ENCODE measurements at places on chromosomes 5 and 9.

GRCh38 chr5:73328640-73329039 is 119.9 kb downstream of the FOXD1 start:
- no peaks in the 10 kb centered on the region for H3K27me3 ChIP-seq
- H3K27ac ChIP-seq = no peak overlapping the region
- no peak overlapping the region for H3K4me3 ChIP-seq

GRCh38 chr9:120735415-120736126 is 21.3 kb upstream of the MEGF9 start:
- no peak for DNase-seq
- peaks cover 13% of the 10 kb centered on the region for H3K4me1 ChIP-seq
- H3K27me3 ChIP-seq = peaks cover 7% of the 10 kb centered on the region
- H3K36me3 ChIP-seq = no peaks in the 10 kb centered on the region
- H3K4me3 ChIP-seq = no peak overlapping the region

GRCh38 chr5:103847060-103847459 is 284.5 kb upstream of the NUDT12 start:
- peaks cover 11% of the 10 kb centered on the region for H3K4me1 ChIP-seq
- DNase-seq = peak; percentile 38
- H3K4me3 ChIP-seq = no peak overlapping the region
- H3K27ac ChIP-seq = no peak overlapping the region
- H3K27me3 ChIP-seq = no peaks in the 10 kb centered on the region
- H3K36me3 ChIP-seq = no peaks in the 10 kb centered on the region

DNA sequence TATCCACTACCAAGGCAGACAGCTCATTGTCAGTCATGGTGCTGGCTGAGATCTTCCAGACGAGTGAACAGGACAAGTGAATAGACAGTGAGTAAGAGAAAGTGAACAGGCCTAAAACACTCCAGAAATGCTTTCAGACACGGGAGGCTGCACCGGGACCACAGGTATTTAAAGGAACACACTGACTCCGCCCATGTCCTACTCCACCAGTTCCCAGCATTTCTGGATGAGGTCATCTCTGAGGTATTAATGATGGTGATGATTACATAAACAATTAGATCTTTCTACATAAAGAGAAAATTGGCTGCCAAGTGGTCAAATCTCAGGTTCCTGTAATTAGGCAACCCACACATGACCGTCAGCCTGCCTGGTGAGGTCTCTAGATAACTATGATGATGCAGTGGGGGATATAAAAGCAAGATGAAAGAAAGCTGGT is at the start of gene ACTBL2:
Gene ACTBL2, minus strand, starts transcription at position 141 of the 436 bp plus-strand sequence. Its CDS starts 104 bp downstream, at position 37.
- H3K4me3 ChIP-seq = no peak within 1 kb of the TSS
- no peaks in the 10 kb centered on the region for H3K36me3 ChIP-seq
- no peaks in the 10 kb centered on the region for H3K27me3 ChIP-seq
- DNase-seq = peak; percentile 94
- H3K4me1 ChIP-seq = peaks cover 3% of the 10 kb centered on the region
- H3K27ac ChIP-seq = peak within 1 kb of the TSS; percentile 61

DNA sequence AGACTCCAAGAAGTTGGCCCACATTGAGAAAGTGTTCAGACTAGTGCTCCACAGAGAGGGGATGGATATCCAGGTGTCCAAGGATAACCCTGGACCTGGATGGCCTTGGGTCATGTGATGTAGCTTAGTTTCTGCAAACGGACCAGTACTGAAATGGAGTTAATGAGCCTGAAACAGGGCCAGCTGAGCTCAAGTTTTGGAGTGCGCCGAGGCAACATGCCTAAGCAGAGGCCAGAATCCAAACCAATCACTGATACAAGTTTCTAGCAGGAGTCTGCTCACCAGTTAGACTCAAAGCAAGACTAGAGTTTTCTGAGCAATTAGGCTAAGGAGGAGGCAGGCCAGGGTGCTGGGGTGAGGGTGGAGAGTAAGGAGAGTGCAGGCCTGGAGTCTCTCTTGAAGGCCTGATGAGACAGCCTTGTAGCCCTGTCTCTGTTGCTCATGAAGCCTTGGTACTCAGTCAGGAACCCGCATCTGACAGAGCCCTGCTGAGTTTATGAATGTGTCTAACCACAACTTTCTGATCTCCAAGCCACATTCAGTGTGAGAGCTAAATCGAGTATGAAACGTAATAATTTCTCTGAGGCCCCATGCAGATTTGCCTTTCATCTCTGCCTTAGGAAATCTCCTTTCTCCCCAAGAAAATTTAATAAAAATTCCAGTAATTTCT is 68.9 kb upstream of the EQTN start:
- H3K4me3 ChIP-seq = no peak overlapping the region
- DNase-seq = peak; percentile 36
- H3K4me1 ChIP-seq = peaks cover 6% of the 10 kb centered on the region
- H3K27me3 ChIP-seq = peaks cover 19% of the 10 kb centered on the region

DNA sequence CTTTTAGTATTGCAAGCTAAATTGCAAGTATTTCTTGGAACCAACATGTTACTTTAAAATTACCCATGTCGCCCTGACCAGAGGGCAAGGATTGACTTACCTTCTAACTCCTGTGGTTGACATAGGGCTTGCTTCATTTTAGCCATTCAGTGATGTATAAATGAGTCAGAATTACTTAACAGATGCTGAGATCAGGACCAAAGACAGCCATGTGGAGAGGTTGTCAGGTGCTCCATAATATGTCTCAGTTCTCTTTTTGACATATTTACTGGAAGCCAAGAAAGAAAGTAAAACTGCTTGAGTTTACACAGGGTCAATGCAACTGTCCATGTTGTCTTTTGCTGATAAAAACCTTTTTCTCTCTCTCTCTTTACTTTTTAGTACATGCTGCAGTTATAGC is 33.2 kb downstream of the F2RL2 start:
- DNase-seq = no peak
- H3K4me1 ChIP-seq = no peaks in the 10 kb centered on the region
- no peaks in the 10 kb centered on the region for H3K27me3 ChIP-seq
- no peak overlapping the region for H3K27ac ChIP-seq

GRCh38 chr9:3696368-3696767 is 170.6 kb upstream of the RFX3 start:
- H3K36me3 ChIP-seq = no peaks in the 10 kb centered on the region
- H3K27me3 ChIP-seq = no peaks in the 10 kb centered on the region
- DNase-seq = no peak
- H3K4me3 ChIP-seq = no peak overlapping the region
- H3K4me1 ChIP-seq = no peaks in the 10 kb centered on the region

GRCh38 chr9:69174616-69175463 is 763 bp downstream of the TJP2 start:
- DNase-seq = peak; percentile 99
- H3K27me3 ChIP-seq = no peaks in the 10 kb centered on the region
- H3K4me3 ChIP-seq = peak overlapping the region; percentile 90
- H3K36me3 ChIP-seq = no peaks in the 10 kb centered on the region
- peak overlapping the region; percentile 95 for H3K27ac ChIP-seq

GRCh38 chr9:33198165-33198564 is 31.0 kb upstream of the B4GALT1 start:
- no peak overlapping the region for H3K4me3 ChIP-seq
- peaks cover 16% of the 10 kb centered on the region for H3K27me3 ChIP-seq
- H3K36me3 ChIP-seq = no peaks in the 10 kb centered on the region

GRCh38 chr9:14415947-14416346 is 102.0 kb upstream of the NFIB start:
- peaks cover 77% of the 10 kb centered on the region for H3K27me3 ChIP-seq
- DNase-seq = peak; percentile 89
- H3K36me3 ChIP-seq = no peaks in the 10 kb centered on the region

- DNase-seq = no peak
- H3K36me3 ChIP-seq = no peaks in the 10 kb centered on the region
- H3K4me1 ChIP-seq = no peaks in the 10 kb centered on the region
- no peak overlapping the region for H3K4me3 ChIP-seq
Observed at GRCh38 chr9:129525656-129526196, 95.2 kb downstream of the C9orf50 start.

- no peak for DNase-seq
- H3K4me1 ChIP-seq = no peaks in the 10 kb centered on the region
- H3K36me3 ChIP-seq = no peaks in the 10 kb centered on the region
- H3K27ac ChIP-seq = no peak overlapping the region
- H3K4me3 ChIP-seq = no peak overlapping the region
Observed at GRCh38 chr5:132302413-132302812, 8.2 kb downstream of the SLC22A4 start.

DNA sequence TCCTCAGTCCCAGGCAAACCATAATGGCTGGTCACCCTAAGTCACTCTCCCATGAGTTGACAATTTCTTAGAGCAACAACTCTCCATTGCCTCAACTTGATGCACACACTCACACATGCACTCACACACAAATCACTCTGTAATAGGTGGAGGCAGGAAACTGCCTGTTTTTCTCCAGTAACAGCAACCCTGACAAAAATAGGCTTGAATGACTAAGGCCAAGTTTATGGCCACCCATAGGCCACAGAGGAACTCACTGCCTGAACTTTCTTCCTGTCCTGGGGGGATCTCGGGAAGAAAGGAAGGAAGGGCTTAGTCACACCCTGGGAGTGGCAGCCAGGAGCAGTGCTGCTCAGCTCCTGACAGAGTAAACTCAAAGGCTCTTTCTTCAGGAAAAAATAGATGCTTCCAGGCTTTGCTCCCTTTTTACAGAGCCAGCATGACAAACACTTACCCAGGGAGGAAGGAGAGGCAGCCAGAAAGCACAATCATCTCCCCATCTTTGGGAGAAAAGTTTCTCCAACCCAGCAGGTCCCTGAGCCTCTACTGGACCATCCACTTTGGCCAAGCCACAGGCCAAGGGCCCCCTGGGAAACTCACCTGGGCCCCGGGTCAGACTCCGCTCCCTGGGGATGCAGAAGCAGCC is 368 bp downstream of the SH3TC2 start:
- H3K4me3 ChIP-seq = peak overlapping the region; percentile 25
- H3K4me1 ChIP-seq = peaks cover 23% of the 10 kb centered on the region
- DNase-seq = peak; percentile 77
- H3K27me3 ChIP-seq = no peaks in the 10 kb centered on the region
- peak overlapping the region; percentile 82 for H3K27ac ChIP-seq

DNA sequence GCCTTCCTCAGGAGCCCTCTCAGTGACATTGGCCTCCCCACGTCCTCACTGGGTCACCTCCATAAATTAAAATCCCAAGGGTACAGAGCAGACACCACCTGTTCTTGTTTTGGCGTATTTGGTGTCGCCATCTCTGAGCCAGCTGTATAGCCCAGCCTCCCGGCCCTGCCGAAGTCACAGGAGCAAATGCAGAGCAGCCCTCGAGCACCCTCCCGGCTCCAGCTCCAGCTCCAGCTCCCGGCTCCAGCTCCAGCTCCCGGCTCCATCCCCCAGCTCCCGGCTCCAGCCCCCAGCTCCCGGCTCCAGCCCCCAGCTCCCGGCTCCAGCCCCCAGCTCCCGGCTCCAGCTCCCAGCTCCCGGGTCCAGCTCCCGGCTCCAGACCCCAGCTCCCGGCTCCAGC is 74.3 kb downstream of the ZNF354C start:
- H3K27ac ChIP-seq = no peak overlapping the region
- no peaks in the 10 kb centered on the region for H3K36me3 ChIP-seq
- DNase-seq = no peak
- H3K4me3 ChIP-seq = no peak overlapping the region
- H3K27me3 ChIP-seq = no peaks in the 10 kb centered on the region
- no peaks in the 10 kb centered on the region for H3K4me1 ChIP-seq

DNA sequence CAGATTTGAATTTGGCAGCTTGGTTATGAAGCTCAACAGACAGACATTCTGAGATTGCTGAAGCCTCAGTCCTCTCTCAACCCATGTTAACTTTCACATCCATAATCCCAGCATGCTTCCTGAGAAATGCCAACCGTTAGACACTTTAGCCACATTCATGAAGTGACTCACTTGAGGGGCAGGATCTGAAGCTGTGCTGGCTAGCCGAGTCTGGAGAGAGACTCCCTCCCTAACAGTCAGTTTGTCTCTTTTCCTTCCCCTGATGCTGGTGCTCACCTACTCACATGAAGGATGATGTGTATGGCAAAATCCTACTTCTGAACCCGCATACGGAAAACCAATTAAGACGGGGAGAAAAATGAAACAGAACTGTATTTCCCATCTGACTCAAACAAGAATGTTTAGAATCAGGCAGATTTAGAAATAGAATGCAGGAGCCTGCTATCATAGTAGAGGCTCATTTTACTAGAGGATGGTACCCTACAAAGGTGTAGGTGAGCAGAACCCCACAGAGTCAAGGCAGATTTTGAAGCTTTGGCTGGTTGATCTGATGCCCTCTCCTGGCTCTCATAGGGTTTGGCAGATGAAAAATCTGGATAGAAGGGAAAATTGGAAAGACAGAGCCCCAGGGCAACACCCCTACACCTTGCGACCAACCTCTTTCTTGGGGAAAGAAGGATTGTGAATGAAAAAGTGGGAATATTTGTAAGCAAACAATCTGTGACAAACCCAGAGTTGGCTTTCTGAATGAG is 150.9 kb upstream of the LHFPL2 start:
- H3K27ac ChIP-seq = no peak overlapping the region
- H3K27me3 ChIP-seq = no peaks in the 10 kb centered on the region
- peaks cover 15% of the 10 kb centered on the region for H3K4me1 ChIP-seq

DNA sequence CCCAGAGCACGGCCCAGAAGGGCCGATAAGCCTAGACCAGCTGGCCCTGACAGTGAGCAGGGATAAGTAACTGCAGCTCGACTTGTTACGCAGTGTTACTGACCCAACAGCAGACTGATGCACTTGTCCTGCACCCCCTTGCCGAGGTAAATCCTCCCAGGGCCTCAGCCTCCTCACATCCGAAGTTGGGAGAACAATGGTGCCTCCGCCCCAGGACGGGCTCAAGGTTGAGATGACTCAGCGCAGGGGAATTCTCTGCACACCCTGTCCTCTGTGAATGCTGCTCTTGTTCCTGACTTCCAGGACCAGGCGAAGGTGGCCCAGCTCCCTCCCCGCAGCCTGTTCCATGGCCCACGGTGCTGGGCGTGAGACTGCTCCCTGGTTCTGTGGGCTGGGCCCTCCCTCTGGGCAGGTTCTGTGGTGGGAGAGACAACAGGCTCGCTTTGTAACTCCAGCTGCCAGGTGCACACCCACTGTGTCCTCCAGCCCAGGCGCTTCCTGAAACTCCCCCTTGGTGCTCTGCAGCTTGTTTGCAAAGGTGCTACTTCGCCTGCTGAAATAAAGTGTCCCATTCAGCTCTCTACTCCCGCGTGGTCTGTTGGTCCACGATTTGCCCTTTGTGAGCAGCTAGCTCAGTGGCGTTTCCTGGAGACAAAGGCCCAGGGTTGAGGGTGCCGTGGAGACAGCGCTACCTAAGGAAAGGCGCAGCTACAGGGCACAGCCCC is 40.1 kb upstream of the SLC6A19 start:
- no peak overlapping the region for H3K27ac ChIP-seq
- H3K4me1 ChIP-seq = no peaks in the 10 kb centered on the region
- H3K27me3 ChIP-seq = peaks cover 13% of the 10 kb centered on the region
- H3K36me3 ChIP-seq = no peaks in the 10 kb centered on the region
- DNase-seq = no peak

Measured in astrocyte (in vitro differentiated cells and primary cell).